ENCODE measurements at places on chromosomes 4 and X.

DNA sequence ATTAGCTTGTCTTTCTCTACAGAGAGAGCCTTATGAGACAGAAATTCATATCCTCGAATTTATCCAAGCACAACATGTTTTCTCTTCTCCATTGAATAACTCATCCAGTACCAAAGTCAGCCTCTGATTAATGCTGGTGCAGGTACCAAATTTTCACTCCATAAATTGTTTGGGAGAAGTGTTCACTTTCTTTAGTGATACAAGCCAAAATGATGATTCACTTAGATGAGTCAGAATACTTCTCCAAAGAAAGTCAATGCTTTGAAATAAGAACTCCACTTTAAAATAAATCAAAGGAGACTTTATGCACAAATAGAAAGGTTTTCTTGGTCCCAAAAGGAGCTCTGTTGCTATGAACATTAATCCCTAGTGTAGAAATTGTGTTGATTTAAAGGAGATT is 60.2 kb downstream of the MAOB start:
- peak; percentile 37 for DNase-seq

DNA sequence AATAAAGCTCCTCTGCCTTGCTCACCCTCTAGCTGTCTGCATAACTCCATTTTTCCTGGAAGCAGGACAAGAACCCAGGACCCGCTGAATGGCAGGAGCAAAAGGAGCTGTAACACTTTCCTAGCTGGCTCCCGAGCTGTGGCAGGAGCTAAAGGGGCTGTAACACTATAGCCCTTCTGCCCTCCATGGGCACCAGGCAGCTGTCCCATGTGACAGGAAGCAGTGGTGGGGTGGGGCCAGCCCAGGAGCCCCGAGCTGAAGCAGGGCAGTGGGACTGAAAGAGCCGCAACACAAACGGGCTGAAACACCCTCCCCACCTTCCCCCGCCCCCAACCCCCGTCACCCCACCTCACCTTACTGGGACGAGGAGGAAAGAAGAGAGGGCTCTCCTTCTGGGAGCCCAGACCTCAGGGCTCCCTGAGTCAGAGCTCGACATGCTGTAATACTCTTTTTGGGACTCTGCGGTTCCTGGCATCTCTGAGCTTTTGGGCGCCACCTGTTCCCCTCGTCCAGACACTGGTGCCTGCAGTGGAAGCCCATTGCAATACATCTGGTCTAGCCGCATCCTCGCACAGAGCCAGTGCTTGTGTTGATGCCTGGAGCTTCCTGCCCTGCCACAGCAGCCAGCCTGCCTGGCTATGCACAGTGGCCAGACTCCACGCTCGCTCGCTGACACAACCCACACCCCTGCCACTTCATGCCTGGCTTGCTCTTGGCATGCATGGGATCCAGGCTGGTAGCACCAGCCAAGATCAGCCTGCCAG is 39.4 kb downstream of the PPM1K start:
- no peak for DNase-seq

DNA sequence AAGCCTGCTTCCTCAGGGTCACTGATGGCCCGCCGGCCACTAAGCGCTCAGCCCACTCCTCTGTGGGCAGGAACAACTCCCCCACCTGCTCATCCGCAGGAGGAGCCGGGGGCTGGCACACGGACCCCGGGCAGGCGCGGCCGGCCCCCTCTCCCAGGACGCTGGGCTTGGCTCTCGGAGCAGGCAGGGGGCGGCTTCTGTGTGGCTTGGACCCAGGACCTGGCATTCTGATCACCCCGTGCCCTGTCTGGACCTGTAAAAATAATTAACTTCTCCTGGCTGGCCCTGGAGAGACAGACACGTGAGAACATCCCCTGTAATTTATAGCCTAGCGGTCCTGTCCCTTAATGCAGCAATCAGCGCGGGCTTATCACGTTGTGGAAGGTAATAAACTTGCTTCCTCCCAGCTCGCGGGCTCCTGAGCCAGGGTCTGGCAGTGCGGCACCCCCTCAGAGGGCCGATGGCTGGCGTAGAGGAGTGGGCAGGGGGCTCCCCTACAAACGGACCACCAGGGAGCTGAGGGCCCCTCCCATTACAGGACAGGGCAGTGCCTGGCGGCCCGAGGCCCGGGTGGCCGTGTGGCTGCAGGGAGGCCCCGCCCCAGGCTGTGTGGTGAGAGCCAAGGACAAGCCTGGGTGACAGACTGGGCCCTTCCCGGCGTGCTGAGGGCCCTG is 84.5 kb upstream of the NKX1-1 start:
- DNase-seq = no peak

GRCh38 chr4:153222707-153223426 is 18.6 kb downstream of the TRIM2 start:
- DNase-seq = no peak

DNA sequence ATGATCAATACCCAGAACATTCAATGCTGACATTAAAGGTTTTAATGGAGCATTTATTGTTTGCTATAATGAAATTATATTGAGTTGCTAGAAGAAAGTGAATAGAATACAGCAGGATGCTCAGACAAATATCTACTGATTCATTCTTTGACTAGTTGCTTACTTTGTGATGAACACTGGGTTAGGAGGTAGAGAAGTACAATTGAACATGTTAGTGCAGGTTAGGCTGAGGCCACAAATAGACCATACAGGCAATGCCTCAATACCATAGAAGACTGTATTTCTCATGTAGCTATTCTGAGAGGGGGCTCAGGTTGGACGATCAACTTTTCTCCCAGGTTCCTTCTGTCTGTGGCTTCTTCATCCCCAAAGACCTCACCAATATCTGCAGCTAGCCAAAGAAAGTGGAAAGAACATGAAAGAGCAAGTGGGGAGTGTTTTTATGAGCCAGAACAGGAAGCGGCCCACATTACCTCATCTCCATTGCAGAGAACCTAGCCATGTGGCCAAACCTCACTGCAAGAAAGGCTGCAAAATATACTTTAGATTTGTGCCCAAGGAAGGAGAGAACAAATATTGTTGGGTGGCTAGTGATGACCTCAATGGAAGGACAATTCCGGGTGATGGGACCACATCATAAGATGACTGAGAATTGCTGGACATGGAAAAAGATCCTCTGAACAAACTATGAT is 180.3 kb upstream of the GATB start:
- DNase-seq = no peak
